Stimulated activated CD4-positive, alpha-beta T cell treated with anti-CD3 and anti-CD28 coated beads, TNF-alpha, amount 100 ng/mL, for 24 hours (primary cell): ENCODE measurements at places on chromosomes 16 and 17.

GRCh38 chr17:29178750-29179231, 1.4 kb downstream of the MYO18A start:
- no peak for DNase-seq

GRCh38 chr16:27448532-27449433, 46.8 kb downstream of the IL21R start:
- DNase-seq, result no peak

DNA sequence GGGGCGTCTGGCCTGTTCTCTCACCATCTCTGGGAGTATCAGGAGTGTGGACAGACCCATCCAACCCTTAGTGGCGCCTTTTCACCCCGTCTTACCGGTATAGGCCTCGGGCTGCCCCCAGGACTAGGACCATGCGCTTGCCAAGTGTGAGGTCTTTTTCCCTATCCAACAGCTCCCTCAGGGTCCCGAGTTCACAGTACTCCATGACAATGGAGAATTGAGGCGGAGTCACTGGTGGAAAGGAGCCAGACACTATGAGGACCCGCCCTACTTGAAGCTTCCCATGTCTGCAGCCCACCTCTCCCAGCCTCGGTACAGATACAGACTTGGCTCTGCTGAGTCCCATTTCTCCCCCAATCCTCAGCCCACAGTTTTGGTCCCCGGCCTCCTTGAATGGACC, 15.9 kb upstream of the RFWD3 start:
- no peak for DNase-seq

GRCh38 chr17:3501344-3501743, 25.5 kb downstream of the ASPA start:
- no peak for DNase-seq

GRCh38 chr17:75289832-75290337, 652 bp upstream of the SLC25A19 start:
- peak; percentile 66 for DNase-seq

DNA sequence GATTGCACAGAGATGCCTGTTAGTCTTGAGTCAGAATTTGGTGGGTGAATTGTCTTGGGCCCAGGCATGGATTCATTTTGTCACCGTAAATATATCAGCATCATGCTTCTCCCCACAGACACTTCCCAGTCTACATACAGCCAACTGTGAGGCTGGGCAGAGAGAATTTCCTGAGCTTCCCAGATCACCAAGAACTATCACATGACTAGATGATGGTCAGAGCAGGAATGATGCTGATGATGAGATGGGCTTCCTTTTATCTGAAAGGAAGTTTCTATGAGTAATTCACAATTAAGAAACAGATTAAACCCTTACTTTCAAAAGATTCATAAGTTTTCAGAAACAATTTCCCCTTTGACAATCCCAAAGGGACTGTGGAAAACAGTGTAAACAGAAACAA, 323 bp upstream of the KRTAP9-9 start:
- no peak for DNase-seq

- DNase-seq, result no peak
These were observed at the start of gene KRT35 for GRCh38 chr17:41481036-41481435. KRT35 (minus strand) TSS chr17:41481151; CDS start chr17:41481097, 54 bp downstream.

GRCh38 chr17:72587773-72588511, 467.1 kb downstream of the SOX9 start:
- no peak for DNase-seq

DNA sequence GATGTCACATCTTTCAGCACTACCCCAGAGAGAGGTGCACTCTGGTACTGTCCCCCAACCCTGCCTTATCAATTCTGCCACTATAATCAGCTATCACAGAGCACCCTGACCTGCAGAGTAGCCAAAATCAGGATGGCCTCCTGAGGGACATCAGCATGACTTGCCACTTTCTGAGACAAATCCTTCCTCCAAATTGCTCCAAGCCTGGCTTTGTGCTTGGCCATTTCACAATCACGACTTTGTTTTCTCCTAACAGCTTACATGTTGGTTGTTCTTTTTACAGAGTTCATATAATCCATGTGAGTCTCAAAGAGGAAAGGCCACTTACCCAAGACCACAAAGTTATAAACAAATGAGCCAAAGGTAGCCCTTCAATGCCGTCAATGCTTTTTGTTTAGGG, 449.0 kb upstream of the CDH5 start:
- no peak for DNase-seq

- DNase-seq, result no peak
These were observed 16.8 kb downstream of the CPD start for GRCh38 chr17:30395398-30396022.

GRCh38 chr17:6048486-6048885, 21.7 kb upstream of the WSCD1 start:
- DNase-seq, result no peak

DNA sequence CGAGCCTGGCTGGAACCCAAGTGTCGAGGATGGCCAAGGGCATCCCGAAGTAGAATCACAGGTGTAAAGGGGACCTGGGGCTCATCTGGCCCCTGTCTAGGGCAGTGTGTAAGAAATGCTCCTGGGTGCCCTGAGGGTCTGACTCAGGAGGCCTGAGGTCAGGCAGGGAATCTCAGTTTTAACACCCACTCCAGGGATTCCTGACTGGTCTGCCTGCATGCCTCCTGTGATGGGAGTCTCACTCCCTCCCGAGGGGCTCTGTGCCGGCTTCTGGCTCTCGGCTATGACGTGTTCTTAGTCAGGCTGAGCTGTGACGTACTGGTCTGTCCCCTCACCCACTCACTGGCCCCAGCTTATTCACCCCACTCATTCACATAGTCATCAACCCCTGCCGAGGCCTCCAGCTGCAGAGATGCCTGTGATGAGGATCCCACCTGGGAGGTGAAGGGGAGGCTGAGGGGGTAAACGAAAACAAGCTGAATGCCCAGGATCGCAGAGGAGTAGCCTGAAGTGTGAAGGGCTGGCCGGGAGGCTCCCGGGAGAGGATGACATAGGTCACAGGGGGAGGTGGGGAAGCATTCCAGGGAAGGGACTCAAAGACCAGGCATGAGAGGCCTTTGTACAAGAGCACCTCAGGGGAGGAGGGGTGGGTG, 23.8 kb downstream of the FAM83G start:
- DNase-seq, result no peak

DNA sequence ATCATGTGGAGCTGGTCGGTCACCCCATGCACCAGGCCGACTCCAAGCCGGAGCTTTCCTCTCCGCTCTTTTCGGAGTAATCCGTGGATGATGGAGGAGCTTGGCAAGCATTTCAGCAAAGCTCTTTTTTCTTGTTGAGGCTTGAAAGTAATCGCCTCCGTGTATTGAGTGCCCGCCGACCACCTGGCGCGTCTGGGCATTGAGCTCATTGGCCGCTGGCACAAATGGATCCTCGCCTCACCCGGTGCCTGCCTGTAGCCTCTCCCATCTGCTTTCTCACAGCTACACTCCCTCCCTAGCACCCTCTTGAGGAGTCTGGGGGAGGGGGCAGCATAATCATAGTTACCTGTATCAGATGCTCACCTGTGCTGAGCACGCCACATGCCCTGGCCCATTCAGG, 148.9 kb downstream of the CMIP start:
- DNase-seq, result no peak

- DNase-seq, result no peak
These were observed 81.1 kb downstream of the ADAMTS18 start for GRCh38 chr16:77353587-77354263.

DNA sequence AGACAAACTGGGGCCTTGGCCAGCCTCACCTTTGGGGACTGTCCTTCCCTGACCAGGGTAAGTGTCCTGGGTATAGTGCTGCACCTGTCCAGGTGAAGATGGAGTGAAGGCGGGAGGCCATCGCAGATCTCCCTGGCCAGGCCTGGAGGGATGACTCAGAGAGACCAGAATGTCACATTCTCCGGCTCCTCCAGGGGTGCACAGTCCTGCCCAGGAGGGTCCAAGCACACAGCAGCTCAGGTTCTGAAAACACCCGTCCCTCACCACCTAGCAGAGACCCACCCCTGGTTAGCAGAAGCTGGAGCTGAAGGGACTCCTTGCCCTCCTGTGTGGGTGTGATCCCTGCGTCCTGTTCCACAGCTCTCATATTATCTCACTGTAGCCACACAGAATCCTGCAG, 21.9 kb downstream of the FA2H start:
- no peak for DNase-seq

GRCh38 chr17:75371339-75371738, 34.1 kb downstream of the GRB2 start:
- DNase-seq, result no peak

- DNase-seq, result no peak
These were observed 49.9 kb upstream of the COX10 start for GRCh38 chr17:14019186-14019956.

- DNase-seq, result no peak
These were observed 5.0 kb downstream of the SCARF1 start for GRCh38 chr17:1640329-1641064.

DNA sequence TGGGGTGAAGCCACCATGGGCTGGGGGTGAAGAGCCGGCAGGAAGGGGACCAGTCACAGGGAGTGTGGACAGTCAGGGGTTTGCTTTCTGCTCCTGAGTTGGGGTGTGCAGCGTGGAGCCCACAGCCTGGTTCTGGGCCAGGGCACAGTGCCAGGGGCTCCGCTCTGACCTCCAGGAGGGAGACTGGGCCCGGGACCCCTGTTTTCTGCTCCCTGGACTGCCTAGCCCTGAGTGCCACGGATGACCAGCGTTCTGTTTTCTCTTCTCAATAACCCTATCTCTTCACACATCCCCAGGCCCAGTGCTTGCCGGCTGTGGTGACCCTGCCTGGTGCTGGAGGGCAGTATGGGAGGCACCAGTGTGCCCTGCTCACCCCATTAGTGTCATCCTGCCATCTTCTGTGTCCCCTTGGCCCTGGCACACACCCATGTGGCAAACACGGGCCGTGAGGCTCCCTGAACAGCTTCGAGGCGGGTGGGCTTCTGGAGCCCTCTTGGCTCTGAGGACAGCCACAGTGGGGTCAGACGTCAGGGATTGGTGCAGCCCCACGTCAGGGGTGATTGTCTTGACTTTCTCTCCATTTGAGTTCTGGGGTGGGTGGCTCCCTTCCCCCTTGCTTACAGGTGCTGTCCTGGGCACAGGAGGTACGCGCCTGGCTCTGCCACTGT, 1.1 kb downstream of the CEMP1 start:
- DNase-seq, result no peak

DNA sequence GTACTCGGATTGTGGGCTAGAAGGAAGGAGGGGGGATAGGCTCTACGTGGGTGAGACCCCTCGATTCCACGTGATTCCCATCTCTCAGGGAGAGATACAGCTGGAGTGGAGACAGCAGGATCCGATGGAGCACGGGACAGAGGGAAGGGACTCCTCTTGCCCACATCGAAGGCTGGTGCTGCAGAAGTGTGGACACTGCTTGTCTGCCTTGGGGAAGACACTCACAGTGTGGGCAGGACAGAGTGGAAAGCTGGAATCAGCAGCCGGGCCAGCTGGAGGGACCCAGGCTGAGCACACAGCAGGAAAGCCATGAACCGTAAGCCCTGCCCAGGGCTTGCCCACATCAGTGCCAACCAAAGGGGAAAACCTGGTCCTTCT, 42.1 kb upstream of the RPH3AL start:
- no peak for DNase-seq

GRCh38 chr17:66602659-66603384, 232.1 kb upstream of the CACNG5 start:
- no peak for DNase-seq

GRCh38 chr16:87493608-87494280, 920 bp upstream of the ZCCHC14 start:
- no peak for DNase-seq

DNA sequence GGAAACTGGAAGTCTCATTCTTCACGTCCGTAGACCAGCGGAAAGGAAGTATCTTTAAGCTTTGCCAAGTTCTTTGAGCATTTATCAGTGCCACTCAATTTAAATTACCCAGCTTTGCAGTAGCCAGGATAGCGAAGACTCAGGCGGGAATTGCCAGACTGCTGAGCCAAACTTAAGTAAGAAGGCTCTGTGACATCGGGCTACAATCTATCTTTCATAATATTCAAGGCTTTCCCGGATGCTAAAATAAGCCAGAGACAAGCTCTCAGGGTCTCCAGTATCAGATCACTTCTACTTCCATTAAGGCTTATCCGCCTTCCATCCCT, 436 bp upstream of the BRIP1 start:
- no peak for DNase-seq

GRCh38 chr17:55829995-55830612, 79.3 kb downstream of the PCTP start:
- no peak for DNase-seq

GRCh38 chr17:20063665-20064648, 54.8 kb downstream of the SPECC1 start:
- no peak for DNase-seq

- DNase-seq, result no peak
These were observed 3.5 kb upstream of the FTSJ3 start for GRCh38 chr17:63830904-63831491.

- DNase-seq, result no peak
These were observed 25.8 kb downstream of the PIK3R5 start for GRCh38 chr17:8939496-8940334.

- no peak for DNase-seq
These were observed 22.1 kb downstream of the MYH4 start for GRCh38 chr17:10447026-10447931.

DNA sequence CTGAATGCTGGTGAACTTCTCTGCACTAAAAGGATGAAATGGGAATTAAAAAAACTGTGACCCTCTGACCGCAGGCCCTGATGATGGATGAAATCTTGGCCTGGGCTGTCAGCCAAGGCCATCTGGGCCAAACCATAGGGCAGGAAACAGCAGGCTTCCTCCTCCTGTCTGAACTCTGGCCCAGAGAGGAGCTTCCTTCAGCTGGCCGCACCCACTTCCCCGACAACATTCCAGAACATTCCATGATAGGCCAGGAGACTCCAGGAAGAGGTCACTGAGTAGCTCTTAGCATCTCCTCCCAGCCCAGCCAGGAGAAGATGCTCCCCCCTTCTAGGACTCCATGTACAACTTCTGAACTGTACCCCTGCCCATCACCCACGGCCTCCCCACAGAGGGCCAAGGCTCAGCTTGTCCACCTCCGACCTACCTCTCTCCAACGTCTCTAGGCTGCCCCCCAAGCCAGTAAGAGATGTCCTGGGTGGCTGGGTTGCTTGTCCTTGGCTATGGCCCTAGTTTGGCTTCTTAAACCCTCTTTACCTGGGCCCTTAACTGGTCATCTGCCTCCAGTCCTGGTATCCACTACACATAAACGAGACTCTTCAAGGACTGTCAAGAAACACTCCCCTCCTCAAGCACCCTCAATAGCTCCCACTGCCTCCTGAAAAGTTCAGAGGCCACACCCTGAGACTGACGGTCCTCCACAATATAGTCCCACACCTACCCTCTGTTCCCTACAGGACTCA, 1.7 kb downstream of the RPH3AL start:
- DNase-seq, result no peak
